ENCODE measurements at places on chromosomes 12 and 14.

DNA sequence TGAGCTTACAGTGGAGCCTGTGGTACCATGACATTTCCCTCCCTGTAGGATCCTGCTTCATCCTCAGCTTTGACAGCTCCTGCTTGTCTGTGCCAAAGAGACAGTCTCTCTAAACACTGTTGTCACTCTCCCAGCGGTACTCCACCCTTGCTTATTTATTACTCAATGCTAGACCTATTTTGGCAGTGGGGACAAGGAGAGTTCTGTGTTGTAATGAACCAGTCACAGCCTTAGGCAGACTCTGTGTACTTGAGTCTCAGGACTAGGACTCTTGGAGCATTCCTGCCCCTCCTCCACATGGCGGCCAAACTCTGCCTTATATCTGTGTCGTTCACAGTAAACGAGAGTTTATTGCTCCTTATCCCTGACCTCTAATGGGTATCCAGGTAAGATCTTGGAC, 70.9 kb downstream of the PIK3C2G start:
- H3K36me3 ChIP-seq = no peaks in the 10 kb centered on the region
- H3K27me3 ChIP-seq = no peaks in the 10 kb centered on the region

DNA sequence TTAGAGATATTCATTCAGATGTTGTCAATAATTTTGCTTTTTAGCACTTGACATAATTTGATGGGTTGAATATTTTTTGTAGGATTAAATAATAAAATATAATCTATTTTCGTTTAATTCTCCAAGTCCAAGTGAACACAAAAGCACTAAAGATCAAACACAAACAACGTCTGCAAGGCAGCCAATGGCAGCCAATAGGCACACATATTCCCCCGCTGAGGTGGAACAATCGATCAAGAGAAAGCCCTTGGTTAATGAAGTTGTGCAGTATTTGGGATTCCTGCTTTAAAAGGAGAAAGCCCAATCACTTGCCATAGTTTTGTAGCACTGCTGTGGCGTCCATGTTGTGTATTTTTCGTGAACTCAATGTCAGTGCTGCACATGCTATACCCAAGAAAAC, 1.5 kb downstream of the DHRS7 start:
- H3K27ac ChIP-seq = no peak overlapping the region
- peaks cover 60% of the 10 kb centered on the region for H3K4me1 ChIP-seq
- DNase-seq = no peak
- H3K4me3 ChIP-seq = peak overlapping the region; percentile 98
- H3K36me3 ChIP-seq = peaks cover 47% of the 10 kb centered on the region
- no peaks in the 10 kb centered on the region for H3K27me3 ChIP-seq

GRCh38 chr14:82694820-82695219, 1161.2 kb upstream of the SEL1L start:
- no peaks in the 10 kb centered on the region for H3K4me1 ChIP-seq
- DNase-seq = no peak
- no peaks in the 10 kb centered on the region for H3K36me3 ChIP-seq

DNA sequence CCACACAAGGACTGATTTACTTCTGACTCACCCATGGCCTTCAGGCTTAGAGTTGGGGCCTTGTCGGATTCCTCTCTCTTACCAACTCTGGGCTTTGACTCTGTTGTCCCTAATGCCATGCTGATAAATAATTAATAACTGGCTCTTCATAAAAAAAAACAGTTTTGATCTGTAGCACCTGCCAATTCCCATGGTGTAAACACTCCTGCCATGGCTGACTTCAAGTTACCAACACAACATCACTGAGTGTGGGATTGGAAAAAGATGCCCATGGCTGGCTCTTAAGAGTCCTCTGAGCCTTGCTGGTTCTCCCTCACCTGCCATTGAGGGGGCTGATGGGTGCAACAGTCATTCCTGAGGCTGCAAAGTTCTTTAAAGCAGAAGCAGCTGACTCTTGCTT, 104.8 kb downstream of the KIF26A start:
- DNase-seq = no peak
- no peaks in the 10 kb centered on the region for H3K4me1 ChIP-seq
- H3K27ac ChIP-seq = no peak overlapping the region
- no peaks in the 10 kb centered on the region for H3K36me3 ChIP-seq

DNA sequence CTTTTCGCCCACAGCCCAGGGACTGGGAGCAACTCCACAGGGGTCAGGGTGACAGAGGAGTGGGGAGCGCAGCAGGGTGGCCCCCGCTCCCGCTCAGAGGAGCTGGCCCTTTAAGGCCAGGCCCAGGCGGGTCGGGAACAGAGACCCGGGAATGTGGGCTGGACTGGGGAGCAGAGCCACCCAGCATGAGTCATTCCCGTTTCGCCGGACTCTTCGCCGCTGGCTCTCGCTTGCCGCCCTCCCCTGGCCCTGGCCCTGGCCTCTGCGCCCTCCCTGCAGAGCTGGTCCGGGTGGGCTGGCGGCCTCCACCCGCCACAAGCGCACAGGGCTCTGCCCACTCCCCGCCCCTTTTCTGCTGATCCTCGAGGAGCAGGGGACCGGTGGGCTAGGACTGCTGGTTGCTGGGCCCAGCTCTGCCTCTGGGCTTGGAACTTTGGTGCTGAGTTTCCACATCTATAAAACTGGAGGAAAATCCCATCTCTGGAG, 92.8 kb downstream of the NINJ2 start:
- H3K4me1 ChIP-seq = peaks cover 60% of the 10 kb centered on the region
- H3K27ac ChIP-seq = no peak overlapping the region
- no peak for DNase-seq
- no peaks in the 10 kb centered on the region for H3K36me3 ChIP-seq
- no peaks in the 10 kb centered on the region for H3K27me3 ChIP-seq

GRCh38 chr12:116620124-116620491, 60.9 kb downstream of the MAP1LC3B2 start:
- H3K4me1 ChIP-seq = no peaks in the 10 kb centered on the region
- H3K4me3 ChIP-seq = no peak overlapping the region
- H3K27ac ChIP-seq = no peak overlapping the region
- H3K36me3 ChIP-seq = no peaks in the 10 kb centered on the region
- H3K27me3 ChIP-seq = peaks cover 9% of the 10 kb centered on the region

DNA sequence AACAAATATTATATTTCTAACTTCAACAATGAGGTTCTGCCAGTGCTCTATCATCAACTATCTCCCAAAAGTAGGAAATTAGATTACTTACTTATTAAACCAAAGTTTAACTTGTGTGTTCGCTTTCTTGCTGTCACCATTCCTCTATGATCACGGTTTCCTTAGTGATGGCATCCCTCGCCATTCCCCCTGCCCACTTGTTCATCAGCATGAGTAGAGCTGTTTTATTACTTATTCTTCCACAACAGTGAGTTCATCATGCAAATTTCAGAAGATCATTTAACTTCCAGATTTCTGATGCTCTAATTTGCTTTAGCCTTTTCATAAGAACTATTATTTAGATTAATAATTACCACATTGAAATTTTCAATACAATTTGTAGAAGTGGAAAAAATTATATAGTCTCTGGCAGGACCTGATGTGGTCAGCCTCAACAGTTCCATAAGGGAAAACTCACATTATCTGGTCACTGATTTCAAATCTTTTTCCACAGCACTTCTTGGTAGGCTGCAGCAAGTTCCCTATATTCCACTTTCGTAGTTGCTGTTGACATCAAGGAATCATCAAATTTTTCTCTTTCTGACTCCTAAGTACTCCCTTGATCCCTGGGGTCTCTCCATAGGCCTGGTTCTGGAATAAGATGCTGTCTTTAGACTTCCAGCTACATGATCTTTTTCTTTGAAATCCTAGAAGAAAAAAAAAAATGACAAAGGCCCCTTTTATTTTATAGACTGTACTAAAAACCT, 174.6 kb downstream of the RASSF9 start:
- H3K27me3 ChIP-seq = no peaks in the 10 kb centered on the region
- H3K4me1 ChIP-seq = no peaks in the 10 kb centered on the region
- no peak overlapping the region for H3K4me3 ChIP-seq
- no peak overlapping the region for H3K27ac ChIP-seq
- H3K36me3 ChIP-seq = no peaks in the 10 kb centered on the region

DNA sequence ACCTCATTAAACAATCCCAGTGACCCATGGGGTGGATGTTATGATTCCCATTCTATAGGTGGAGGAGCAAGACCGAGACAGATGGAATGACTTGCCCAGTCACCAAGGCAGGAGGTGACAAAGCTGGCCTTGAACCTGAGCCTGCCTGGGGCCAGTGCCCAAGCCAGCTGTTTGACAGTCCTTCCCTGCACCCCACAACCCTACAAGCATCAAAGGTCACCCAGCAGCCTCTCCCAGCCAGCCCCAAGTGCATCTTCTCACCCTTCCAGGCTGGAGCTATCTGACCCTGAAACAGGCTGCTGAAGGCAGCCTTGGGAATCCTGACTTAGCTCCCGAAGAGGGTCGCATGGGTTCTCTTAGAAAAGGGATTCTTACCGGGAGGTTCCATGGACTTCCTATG, 20.3 kb downstream of the MMAB start:
- H3K4me3 ChIP-seq = no peak overlapping the region
- H3K27ac ChIP-seq = no peak overlapping the region
- no peak for DNase-seq
- no peaks in the 10 kb centered on the region for H3K4me1 ChIP-seq
- peaks cover 12% of the 10 kb centered on the region for H3K27me3 ChIP-seq

GRCh38 chr14:93752980-93753561, 35.2 kb downstream of the PRIMA1 start:
- no peaks in the 10 kb centered on the region for H3K4me1 ChIP-seq
- no peaks in the 10 kb centered on the region for H3K27me3 ChIP-seq
- no peak overlapping the region for H3K4me3 ChIP-seq
- no peak for DNase-seq
- H3K27ac ChIP-seq = no peak overlapping the region

GRCh38 chr14:62451221-62451620, 594.0 kb downstream of the KCNH5 start:
- H3K27me3 ChIP-seq = no peaks in the 10 kb centered on the region
- H3K27ac ChIP-seq = no peak overlapping the region
- no peaks in the 10 kb centered on the region for H3K36me3 ChIP-seq
- H3K4me1 ChIP-seq = no peaks in the 10 kb centered on the region
- no peak for DNase-seq

- H3K36me3 ChIP-seq = peaks cover 6% of the 10 kb centered on the region
- no peak overlapping the region for H3K27ac ChIP-seq
- H3K4me1 ChIP-seq = no peaks in the 10 kb centered on the region
- DNase-seq = no peak
Observed at GRCh38 chr12:45184147-45184963, 31.5 kb upstream of the ANO6 start.

DNA sequence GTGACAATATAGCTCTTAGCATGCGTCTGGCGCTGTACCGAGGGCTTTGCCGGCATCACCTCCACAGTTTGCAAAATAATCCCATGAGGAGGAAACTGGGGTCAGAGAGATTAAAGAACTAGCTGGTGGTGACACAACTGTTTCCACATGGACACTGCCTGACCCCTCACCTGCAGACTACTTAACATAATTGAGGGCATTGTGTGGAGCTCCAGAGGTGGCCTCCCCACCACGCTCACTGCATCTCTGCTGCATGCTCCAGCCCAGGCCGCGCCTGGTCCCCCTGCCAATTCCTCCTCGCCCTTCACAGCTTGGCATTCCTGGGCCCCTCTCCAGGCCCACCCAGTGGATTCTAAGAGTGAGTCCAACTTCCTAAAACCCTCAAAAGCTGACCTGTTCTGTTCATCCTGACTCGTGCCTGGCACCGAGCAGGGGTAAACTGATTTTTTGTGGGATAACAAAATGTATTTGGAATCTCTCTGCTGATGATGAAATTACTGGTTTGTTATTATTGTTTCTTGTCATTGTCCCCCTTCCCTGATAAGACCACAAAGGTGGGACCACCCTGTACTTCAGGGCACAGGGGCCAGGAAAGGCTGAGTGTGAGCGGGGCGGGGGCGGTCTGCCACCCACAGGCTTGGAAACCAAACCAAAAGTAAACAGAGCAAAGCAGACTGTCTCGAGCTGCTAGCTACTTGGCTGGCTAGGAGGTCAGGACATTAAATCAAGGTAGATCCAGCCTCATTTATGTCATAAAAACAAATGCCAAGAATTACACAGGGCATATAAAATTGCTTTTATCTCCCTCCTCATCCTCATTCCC, 40.6 kb downstream of the CHGA start:
- no peaks in the 10 kb centered on the region for H3K27me3 ChIP-seq
- H3K27ac ChIP-seq = peak overlapping the region; percentile 56
- H3K4me3 ChIP-seq = no peak overlapping the region
- DNase-seq = no peak

DNA sequence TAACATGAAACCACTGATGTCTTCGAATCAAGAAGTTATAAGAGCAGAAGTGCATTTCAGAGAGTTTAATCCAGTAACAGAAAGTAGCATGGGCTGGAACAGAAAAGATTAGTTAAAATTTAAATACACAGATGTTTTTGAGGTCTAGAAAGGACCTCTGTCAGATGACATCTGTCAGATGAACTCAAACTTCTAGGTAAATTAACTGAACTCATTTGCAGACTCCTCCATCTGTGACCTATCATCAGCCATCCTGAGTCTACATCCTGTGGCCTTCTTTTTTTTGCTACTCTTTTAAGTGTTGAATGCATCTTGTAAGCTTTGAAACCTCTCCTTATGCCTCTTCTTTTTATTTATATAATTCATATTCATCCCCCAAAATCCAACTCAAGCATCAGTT, 53.3 kb downstream of the C2CD5 start:
- no peak overlapping the region for H3K27ac ChIP-seq
- H3K36me3 ChIP-seq = peaks cover 62% of the 10 kb centered on the region
- H3K27me3 ChIP-seq = no peaks in the 10 kb centered on the region
- H3K4me3 ChIP-seq = no peak overlapping the region
- no peak for DNase-seq
- no peaks in the 10 kb centered on the region for H3K4me1 ChIP-seq

- H3K27ac ChIP-seq = no peak overlapping the region
- peaks cover 4% of the 10 kb centered on the region for H3K4me1 ChIP-seq
- H3K36me3 ChIP-seq = no peaks in the 10 kb centered on the region
- DNase-seq = peak; percentile 45
- no peak overlapping the region for H3K4me3 ChIP-seq
Observed at GRCh38 chr14:34722723-34723545, 8.5 kb upstream of the CFL2 start.

DNA sequence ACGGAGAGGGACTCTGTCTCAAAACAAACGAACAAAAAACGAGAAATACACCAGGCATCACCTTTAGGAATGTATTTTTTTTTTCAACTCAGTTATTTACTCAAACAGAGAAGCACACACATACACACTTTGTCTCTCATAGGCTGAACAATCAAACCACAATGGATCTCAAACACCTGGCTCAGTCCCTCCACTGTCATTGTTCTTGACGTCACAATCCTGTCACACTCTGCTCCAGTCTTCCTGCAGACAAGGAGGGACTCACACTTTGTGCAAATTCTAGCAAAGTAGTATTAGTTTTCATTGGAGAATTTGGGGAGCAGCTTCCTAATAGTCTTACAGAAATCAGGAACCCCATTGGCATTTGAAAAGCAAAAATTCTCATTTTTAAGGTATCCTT, 727.8 kb downstream of the BCL11B start:
- H3K4me3 ChIP-seq = no peak overlapping the region
- H3K36me3 ChIP-seq = peaks cover 2% of the 10 kb centered on the region
- H3K27me3 ChIP-seq = no peaks in the 10 kb centered on the region
- no peak for DNase-seq
- peaks cover 19% of the 10 kb centered on the region for H3K4me1 ChIP-seq

DNA sequence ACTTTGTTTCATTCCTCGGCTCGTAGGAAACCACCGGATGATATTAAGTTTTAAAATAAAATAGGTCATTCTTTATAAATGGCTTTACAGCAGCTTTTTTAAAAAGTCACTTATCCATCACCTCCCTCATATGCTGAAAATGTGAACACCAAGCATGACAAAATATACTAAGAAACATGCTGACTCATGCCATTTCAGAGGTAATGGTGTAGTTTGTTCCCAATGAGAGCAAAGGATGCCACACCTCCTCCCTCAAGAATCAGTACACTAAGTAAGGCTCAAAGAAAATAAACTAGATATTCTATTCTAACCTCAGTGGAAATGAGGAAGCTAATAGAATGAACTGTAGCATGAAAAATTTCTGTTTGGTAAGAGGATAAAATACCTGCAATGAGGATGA, 5.5 kb upstream of the DIO2 start:
- no peak overlapping the region for H3K27ac ChIP-seq
- no peaks in the 10 kb centered on the region for H3K36me3 ChIP-seq
- no peak for DNase-seq
